ENCODE measurements at places on chromosomes 2 and 18.

- no peak for DNase-seq
Observed at GRCh38 chr2:173150087-173150486, 74.4 kb downstream of the MAP3K20 start.

DNA sequence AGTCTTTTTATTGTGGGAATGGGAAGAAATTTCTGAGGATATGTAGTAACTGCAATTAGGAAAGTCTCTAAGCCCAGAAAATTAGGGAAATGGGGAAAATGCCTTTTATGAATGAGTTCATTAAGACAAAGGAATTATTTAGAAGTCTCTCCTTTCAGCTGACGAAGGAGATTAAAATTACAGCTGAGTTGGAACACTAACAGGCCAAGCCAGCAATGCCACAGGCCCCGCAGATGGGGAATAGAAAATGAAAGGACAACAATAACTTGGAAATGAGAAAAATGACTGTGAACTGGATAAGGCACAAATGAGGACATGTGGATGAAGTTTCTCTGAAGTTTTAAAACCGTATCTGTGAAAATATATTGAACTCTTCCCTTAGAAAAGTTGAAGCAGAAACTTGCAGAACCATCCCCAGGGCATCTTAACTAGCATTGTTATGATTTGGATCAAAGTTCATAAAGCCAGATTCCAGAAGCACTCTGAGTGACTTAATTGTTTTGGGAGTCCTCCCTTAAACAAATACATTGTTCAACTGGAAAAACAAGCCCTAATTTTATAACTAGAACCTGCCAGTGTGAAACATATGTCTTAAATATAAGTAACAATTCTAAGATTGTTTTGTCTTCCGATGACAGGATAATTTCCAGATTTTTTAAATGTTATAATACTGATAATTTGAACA is 51.3 kb downstream of the C2orf76 start:
- no peak for DNase-seq

DNA sequence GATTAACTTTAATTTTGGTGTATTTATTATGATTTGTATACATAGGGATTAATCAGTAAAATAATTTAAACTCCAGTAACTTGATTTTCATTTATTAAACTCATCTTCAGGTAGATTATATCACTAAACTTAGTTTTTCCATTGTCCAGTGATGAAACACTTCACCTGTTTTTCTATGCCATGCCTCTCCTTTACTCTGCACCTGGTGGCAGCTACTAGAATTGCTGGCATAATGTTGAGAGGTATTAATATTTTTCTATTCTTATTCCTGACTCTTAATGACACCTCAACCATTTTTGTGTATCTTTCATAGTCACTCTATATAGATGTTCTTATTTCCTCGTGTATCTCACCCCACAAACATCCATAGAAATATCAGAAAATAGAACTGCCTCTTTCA is 940.3 kb upstream of the CRIM1 start:
- no peak for DNase-seq

DNA sequence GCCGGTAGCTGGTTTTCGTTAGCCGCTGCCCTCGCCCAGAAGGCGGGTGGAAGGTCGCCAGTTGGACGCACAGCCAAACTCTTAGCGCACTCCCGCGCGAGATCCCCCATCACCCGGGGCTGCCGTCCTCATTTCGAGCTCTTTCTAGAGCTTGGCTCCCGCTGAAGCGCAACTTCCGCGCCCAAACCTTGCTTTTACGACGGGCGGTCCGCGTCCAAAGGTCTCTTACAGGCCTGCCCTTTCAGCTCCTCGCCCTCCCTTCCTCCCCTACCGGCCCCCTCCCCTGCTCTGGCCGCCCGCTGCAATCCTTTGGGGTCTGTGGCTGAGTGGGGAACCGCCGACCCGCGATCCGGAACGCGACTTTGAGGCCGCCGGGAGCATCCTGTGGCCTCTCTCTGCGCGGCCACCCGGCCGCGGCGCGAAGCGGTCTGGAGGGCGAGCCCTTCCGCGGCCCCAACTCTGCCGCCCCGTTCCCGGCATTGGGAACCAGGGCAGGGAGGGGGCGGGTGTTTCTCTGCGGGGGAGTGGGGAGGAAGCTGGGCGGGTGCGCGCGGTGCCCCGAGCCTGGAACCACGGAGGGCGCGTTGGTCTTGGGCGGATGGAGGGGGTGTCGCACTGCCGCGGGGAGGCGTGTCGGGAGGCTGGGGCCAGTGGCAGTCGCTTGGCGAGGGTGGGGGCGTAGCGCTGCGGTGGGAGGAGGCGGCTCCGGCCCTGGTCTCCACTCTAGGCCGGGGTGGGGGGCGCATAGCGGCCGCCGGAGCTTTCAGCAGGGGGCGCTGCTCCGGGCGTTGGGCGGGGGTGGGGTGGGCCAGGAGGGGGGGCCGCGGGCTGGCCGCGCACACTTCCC is at the start of gene GDF7:
Gene GDF7 (plus strand): TSS at position 841 of the 847 bp plus-strand sequence. CDS start 96 bp downstream, outside the sequence.
- no peak for DNase-seq

DNA sequence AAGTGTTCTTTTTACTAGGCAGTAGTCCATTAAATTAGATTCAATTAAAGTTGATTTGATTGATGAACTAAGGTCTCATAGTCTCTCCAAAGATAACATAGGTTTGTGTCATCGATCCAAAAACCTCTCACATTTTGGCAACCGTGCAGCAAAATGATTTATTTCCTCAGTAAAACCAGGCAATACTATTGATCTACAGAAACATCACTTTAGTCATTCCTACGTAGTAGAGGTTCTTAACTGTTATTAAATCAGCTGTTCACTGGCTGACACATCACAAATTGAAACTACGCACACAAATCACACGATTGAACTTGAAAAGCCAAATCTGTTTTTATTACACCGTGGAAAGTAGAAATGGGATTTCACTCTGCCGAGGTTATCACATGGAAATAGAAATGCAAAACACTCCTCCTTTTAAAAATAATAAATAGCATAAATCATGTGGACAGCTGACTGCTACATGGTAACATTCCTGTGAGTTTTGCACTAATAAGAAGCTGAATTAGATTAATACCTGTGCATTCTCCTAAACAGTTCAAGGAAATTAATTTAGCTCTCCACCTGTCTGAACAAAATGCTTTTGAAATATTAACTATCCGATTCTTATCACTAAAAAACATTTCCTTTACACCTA is 262.5 kb downstream of the CDH20 start:
- no peak for DNase-seq

- DNase-seq: no peak
Observed at GRCh38 chr2:120984046-120984445, 248.4 kb downstream of the GLI2 start.

DNA sequence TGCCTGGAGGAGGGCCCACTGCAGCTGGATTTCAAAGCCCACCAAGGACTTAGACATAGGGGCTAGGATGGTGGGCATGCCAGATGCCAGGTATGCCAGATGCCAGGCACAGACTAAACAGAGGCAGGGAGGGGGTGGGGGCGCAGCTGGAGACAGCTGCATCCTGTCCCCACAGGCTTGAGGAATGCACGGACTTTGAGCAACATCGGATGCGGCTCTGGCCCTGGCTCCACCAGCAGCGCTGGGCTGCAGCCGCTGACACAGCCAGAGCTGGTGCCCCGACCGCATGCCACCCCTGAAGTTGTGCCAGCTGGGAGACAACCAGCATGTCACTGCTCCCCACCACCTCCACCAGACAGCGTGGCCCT is 39.5 kb downstream of the AQP12A start:
- no peak for DNase-seq

DNA sequence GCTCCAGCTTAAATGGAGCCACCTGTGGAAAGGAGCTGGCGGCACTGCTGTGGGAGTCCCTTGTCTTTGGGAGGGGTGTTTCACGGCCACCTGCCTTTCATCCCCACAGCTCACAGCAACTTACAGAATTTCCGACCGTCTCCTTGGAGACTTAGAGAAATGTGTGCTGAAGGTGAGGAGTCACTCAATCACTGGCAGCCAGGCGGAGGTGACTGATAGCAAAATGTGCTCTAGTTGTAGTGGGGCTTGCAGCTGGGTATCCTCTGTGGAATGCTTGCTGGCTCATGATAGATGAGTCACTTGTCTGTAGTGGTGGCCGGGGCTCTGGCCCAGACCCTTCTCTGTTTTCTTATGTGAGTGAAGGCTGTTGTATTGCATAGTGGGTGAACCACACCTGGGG is 110.7 kb downstream of the SH3RF3 start:
- no peak for DNase-seq

DNA sequence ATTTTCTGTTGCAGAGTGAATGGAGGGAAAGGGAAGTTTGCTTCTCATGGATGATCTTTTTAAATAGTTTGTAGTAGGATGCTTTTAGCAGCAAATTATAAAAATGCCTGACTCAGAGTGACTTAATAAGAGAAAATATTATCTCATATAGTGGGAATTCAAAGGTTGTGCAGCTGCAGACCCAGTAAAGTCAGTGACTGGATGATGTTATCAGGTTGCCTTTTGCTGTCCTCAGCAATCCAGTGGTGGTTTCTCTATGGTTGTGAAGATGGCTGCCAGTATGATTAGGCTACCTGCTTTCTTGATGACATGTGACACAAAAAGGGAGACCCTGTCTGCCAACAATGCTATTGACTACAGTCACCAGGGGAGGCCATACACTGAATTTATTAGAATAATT is 184.8 kb downstream of the DIS3L2 start:
- DNase-seq: no peak

- no peak for DNase-seq
Observed at GRCh38 chr18:64097497-64097896, 51.4 kb downstream of the LINC00305 start.

GRCh38 chr2:111669928-111670695 is 213.9 kb downstream of the ANAPC1 start:
- no peak for DNase-seq

DNA sequence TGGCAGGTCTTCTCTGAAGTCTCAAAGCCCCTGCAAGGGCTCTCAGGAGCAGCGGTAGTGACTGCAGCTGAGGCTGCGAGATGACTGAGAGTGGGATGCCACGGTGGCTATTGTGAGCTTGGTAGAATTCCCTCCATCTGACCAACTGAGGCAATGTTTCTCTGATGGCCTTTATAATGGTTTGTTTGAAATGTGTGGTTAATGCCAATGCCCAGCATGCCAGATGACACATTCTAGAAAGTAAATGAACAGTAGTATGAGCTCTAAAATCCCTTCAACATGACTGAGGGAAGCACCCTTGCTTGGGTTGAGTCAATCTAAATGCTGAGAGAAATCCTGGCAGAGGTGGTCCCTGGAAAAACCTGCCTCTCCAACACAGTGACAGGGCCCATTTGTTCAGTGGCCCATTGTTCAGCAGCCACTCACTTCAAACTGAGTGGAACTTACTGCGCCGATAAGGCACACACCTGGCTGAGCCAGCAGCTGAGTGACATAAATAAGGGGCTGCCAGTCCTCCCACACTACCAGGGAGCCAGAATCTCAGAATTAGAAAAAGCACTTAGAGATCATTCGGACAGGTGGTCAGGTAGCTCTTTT is 31.7 kb downstream of the SULT1C2 start:
- no peak for DNase-seq

GRCh38 chr2:11567631-11568031 is 33.8 kb downstream of the GREB1 start:
- DNase-seq: no peak

- no peak for DNase-seq
Observed at GRCh38 chr2:68283419-68283812, 31.1 kb upstream of the PPP3R1 start.

- no peak for DNase-seq
Observed at GRCh38 chr2:84729224-84729623, 151.7 kb downstream of the TRABD2A start.

DNA sequence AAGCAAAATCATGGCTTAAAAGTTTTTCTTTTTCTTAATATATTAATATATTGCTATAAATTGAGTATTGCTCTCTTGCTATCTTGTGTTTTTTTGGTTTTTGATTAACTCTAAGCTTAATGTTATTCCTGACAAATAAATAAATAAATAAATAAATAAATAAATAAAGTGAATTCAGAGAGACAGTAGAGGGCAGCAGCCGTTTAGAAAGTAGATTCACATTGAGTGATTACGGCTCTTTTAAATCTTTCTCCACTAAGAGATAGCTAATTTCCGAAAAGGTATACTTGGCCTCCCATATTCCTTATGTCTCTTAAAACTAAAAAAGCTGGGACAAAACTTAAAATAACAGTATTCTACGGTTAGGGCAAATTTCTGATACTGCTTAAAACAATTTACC is 34.3 kb downstream of the MSH2 start:
- no peak for DNase-seq

- DNase-seq: no peak
Observed at GRCh38 chr2:174680221-174680620, 82.6 kb upstream of the WIPF1 start.

DNA sequence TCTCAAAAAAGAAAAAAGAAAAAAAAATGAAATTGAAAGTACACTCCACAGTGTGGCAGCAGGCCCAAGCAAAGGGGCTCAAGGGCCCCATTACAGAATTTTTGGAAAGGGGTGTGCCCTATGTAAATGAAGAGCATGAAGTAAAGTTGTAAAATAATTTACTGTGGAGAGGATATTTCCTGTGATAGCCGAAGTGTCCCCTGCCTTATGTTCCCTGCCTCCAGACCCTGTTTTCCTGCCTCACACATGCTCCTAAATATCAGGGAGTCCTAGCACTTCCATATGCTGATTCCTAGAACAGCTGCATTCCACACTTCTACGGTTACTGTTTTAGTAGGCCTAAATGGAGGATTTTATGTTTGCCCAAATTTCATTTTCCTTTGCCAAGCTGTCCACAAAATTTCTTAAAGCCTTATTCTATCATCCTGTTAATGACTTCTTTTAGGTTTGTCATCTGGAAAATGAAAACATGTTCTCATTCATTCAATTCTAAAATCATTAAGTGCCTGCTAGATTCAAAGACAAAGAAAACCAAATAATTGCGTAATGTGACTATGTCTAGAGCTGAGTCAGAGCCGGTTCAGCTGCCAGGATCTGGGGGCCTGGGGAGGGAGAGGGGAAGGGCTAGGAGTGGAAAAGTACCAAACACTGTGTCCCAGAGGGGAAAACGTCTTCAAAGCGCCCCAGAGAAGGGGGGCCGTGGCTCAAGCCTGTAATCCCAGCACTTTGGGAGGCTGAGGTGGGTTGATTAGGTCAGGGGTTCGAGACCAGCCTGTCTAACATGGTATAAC is 25.9 kb upstream of the IMPA2 start:
- no peak for DNase-seq

DNA sequence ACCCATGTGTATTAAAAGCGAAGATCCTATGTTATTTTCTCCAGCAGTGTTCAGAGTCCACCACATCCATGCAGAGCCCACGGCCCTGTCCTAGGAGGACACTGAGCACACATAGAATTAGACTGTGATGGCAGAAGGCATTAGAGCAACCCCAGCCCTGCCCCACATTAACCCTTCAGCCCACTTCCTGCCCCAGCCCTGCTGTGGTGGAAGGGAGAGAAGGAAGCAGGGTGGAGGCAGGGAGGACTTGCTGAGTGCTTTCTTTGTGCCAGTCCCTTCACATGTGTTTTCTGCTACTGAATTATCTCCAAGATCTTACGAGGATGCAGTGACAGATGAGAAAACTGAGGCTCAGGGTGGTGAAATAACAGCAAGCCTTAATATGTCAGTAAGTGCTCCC is 339.0 kb downstream of the SMAD2 start:
- DNase-seq: no peak

GRCh38 chr18:76432274-76432755 is 62.7 kb downstream of the ZNF516 start:
- DNase-seq: no peak

Measured in keratinocyte (primary cell).